ENCODE measurements at places on chromosomes 1 and 21.

DNA sequence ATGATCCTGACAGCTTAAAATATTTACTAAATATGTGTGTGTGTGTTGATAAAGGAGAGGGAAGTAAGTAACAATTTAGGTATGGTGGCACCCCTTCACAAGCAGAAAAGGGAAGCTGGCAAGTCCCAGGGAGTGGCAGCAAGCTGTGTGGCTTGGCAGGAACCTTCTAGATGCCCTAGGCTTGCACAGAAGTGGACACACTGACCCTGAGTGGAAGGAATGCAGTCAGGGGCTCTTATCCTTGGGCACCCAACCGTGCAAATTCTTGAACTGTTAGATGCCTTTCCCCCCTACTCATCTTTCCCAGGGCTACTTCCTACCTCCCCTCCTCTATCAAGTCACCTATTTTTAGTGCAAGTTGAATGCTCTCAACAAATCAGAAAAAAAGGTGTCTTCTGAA is 18.9 kb downstream of the ACP6 start:
- DNase-seq, result no peak

GRCh38 chr1:239914751-239915231 is 176.9 kb upstream of the FMN2 start:
- DNase-seq, result peak; percentile 89

GRCh38 chr1:204104331-204105130 is 31.6 kb downstream of the SOX13 start:
- DNase-seq, result no peak

DNA sequence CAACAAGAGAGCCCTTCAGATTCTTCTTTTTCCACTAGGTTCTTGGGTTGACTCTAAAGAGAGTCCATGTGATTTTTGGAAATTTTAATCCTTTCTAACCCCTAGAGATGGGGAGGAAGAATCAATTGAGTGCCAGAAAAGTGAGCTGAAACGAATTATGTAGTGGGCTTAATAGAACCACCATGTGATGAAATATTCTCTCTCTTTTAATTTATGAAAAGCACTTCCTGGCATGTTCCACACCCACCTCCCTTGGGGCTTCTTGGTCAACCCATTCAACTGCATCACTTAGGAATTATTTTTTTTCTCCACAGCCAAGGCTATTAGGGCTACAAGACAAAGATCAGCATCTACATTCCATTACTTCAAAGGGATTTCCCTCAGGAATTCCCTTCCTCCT is 79.6 kb downstream of the ZC3H11B start:
- DNase-seq, result peak; percentile 50

DNA sequence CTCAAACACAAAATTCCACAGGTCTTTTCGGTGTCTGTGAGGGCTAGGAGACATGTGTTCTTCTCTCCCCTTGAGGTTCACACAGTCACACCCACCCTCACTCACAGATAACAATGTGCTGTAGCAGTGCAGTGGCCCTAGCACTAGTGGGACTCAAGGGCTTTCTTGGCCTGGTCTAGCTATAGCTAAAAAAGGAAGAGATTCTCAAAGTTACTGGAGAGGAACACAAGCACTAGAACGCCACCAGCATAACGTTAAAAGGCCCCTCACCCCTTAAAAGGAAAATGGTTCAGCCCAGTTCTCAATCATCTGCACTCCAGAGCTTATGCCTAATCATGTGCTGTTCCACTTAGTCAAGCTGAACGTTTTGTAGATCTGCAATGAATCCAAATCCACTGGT is 39.5 kb downstream of the RGS8 start:
- DNase-seq, result no peak

GRCh38 chr21:32334980-32335531 is 36.4 kb downstream of the MRAP start:
- no peak for DNase-seq

Measured in fibroblast of skin of left biceps (primary cell).